ENCODE measurements at places on chromosomes 11 and 22. TPM values are rescaled to one million over a fixed set of nuclear protein-coding genes. Genes with fewer than 3 reads are reported as not detected.

Gene KCNJ5
- 3.7 TPM for polyA plus RNA-seq

Gene MFNG
- polyA plus RNA-seq: 10.0 TPM

Gene CRYBB3
- 0.41 TPM for polyA plus RNA-seq

Gene SLC37A2
- 3.0 TPM for polyA plus RNA-seq

Gene ACRV1
- polyA plus RNA-seq: 0.74 TPM

Gene OR51I1
- not detected for polyA plus RNA-seq

Gene TBRG1
- 25.9 TPM for polyA plus RNA-seq

Measured in renal cortex interstitium (tissue), 15 donors.